Stimulated activated CD4-positive, alpha-beta T cell treated with anti-CD3 and anti-CD28 coated beads, Interleukin-2, amount 100 ng/mL, for 24 hours (primary cell): ENCODE measurements at places on chromosomes 1 and 21.

- DNase-seq = no peak
These were observed 60.3 kb downstream of the CD46 start for GRCh38 chr1:207811920-207812720.

DNA sequence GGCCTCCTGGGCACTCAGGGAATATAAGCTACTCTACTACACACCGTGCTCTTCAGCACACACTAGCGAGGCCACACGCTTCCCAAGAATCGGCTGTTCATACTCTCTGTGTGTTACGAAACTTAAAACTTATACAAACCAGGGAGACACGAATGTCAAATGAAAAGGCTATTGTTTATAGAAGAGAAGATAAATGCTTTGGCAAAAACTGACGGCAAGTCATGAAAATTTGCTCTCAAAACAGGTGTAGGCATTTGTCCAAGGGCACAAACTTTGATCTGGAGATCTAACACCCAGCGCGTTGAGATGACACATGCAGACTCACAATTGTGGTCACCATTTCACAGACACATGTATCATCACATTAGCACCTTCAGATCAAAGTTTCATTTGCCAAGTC is 46.1 kb downstream of the USP48 start:
- DNase-seq = no peak

GRCh38 chr1:64850846-64851245 is 106.0 kb downstream of the RAVER2 start:
- no peak for DNase-seq

DNA sequence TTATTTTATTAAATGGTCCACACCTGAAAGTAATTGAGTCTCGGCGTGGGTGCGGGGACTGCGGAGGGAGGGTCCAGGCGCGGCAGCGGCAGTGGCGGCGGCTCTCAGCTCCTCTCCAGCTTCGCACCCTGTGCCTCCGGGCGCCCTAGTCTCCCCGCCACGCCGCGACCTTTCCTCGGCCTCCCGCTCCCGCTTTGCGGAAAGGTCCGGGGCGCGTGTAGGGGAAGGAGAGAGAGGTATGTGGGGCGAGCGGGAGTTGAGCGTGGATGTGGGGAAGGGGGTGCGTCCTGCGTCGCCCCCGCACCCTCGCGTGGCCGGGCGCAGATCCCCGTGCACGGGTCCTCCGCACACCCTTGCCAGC is 13.4 kb upstream of the ALX3 start:
- no peak for DNase-seq
